ENCODE measurements at places on chromosomes 2 and 18.

DNA sequence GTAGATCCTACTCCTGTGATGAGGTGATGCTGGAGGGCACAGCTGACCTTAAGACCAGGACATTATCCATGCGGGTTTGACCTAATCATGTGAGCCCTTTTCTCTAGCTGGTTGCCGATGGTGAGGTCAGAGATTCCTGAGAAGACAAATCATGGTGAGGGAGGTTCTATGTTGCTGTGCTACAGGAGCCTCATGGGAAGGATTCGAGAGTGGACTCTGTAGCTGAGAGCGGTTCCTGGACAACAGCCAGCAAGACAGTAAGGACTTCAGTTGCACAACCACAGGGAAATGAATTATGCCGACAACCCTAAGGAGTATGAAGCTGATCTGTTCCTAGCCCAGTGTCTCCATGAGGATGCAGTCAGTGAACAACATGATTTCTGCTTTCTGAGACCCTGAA, 80.4 kb downstream of the EPB41L3 start:
- no peaks in the 10 kb centered on the region for H3K27me3 ChIP-seq
- no peaks in the 10 kb centered on the region for H3K36me3 ChIP-seq
- no peaks in the 10 kb centered on the region for H3K4me1 ChIP-seq
- H3K4me3 ChIP-seq: no peak overlapping the region
- peak; percentile 59 for DNase-seq
- H3K27ac ChIP-seq: peak overlapping the region; percentile 41

DNA sequence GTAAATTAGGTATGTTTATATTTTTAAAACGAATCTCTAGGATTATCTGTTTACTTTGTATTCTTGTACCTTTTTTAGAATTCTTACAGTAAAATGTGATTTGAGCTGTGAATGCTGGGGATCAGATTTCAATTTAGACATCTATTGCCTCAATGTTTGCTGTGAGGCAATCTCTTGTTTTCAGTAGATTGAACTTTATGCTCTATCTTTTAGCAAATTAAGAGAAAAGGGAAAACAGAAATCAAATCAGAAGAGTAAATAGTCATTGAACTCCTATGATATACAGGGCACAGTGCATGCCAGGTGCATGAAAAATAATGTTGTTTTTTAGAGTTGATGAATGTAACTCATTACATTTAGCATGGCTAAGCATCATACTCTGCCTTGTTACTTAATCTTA, 39.5 kb downstream of the ZC3H6 start:
- H3K4me3 ChIP-seq: no peak overlapping the region
- no peak for DNase-seq
- H3K36me3 ChIP-seq: no peaks in the 10 kb centered on the region
- H3K27me3 ChIP-seq: no peaks in the 10 kb centered on the region
- no peak overlapping the region for H3K27ac ChIP-seq

GRCh38 chr18:33817096-33817495, 239.1 kb downstream of the ASXL3 start:
- H3K4me3 ChIP-seq: no peak overlapping the region
- DNase-seq: no peak
- H3K36me3 ChIP-seq: no peaks in the 10 kb centered on the region
- H3K27me3 ChIP-seq: no peaks in the 10 kb centered on the region
- no peak overlapping the region for H3K27ac ChIP-seq
- peaks cover 9% of the 10 kb centered on the region for H3K4me1 ChIP-seq

DNA sequence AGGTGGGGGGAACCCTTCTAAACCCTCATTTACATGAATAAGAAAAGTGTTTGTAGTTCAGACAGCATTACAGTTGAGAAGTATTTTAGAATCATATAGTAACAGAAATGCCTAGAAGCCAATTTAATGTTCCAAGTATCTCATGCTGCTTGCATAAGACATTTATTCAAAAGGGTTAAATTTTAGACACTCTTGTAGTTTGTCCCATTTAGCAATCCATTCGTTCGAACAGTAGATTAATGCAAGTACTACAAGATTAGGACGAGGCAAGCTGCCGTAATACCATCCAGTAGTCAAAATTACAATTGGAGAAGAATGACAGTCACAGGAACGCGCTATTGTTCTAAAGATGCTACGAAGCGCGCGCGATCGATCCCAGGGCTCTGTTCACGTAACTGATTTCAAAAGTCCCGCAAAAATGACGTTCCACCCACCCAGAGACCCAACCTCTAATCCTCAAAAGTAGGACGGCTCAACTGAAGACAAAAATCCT, 1.2 kb downstream of the TMEM237 start:
- no peaks in the 10 kb centered on the region for H3K36me3 ChIP-seq
- no peaks in the 10 kb centered on the region for H3K27me3 ChIP-seq
- peak overlapping the region; percentile 77 for H3K4me3 ChIP-seq
- peaks cover 4% of the 10 kb centered on the region for H3K4me1 ChIP-seq
- H3K27ac ChIP-seq: peak overlapping the region; percentile 91
- no peak for DNase-seq

DNA sequence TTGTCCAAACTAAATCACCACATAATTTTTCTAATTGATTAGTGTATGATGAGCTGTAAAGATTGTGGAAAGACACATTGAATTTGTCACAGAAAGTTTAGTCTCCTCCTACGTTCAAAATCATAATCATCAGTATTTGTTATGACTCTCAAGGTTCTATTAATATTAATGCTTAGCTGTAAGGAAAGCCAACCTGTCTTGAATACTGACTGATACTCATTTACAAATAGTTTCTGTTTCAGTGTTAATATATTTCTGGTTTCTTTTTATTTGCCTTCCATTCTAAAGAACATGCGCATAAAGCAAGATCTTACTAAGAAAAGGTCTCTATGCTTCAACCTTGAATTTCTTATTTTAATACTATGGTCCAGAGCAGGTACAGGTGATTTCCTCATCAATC, 55.1 kb downstream of the CPS1 start:
- no peak overlapping the region for H3K4me3 ChIP-seq
- H3K27ac ChIP-seq: no peak overlapping the region
- DNase-seq: no peak

DNA sequence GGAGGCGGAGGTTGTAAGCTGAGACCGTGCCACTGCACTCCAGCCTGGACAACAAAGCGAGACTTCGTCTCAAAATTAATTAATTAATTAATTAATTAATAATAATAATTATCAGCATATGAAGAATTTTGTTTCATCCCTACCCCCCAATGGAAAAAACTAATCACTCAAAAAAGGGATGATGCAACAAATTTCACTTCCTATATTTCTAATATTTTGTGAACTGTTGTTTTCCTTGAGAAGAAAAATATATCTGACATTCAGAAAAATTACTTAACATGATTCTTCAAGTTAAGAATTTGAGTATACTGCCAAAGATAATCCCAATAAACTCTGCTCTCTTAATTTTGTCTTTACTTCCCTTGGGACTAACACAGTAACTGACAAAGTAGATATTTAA, 28.1 kb downstream of the EXOC6B start:
- H3K27me3 ChIP-seq: no peaks in the 10 kb centered on the region
- no peak overlapping the region for H3K27ac ChIP-seq
- peaks cover 35% of the 10 kb centered on the region for H3K4me1 ChIP-seq
- no peak for DNase-seq
- no peak overlapping the region for H3K4me3 ChIP-seq

- no peaks in the 10 kb centered on the region for H3K27me3 ChIP-seq
- no peak overlapping the region for H3K4me3 ChIP-seq
- DNase-seq: no peak
- H3K27ac ChIP-seq: no peak overlapping the region
Observed at GRCh38 chr2:106156305-106157296, 37.5 kb downstream of the UXS1 start.

GRCh38 chr2:208249296-208249695, 5.6 kb downstream of the IDH1 start:
- no peak overlapping the region for H3K27ac ChIP-seq
- no peak for DNase-seq
- H3K27me3 ChIP-seq: no peaks in the 10 kb centered on the region
- H3K4me1 ChIP-seq: peaks cover 31% of the 10 kb centered on the region

- no peak overlapping the region for H3K27ac ChIP-seq
- H3K27me3 ChIP-seq: no peaks in the 10 kb centered on the region
- H3K36me3 ChIP-seq: no peaks in the 10 kb centered on the region
- H3K4me1 ChIP-seq: no peaks in the 10 kb centered on the region
Observed at GRCh38 chr2:224799691-224800090, 83.5 kb upstream of the CCDC195 start.

DNA sequence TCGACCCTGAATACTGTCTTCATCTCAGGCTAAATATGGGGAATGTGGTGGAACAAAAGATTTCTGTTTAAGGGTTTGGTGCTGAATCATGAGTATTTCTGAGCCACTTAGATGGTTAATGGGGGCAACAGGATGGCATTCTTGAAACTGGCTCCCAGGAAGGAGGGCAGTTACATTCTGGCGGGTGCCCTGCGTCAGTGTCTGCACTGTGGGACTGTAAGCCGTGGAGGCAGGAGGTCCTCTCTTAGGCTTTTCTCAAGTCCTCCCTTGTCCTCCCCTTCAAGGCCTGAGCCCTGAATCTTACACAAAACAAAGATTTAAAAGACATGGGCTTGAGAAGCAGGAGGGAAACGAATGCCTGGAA, 45.7 kb downstream of the PSD4 start:
- no peaks in the 10 kb centered on the region for H3K36me3 ChIP-seq
- DNase-seq: no peak
- H3K4me3 ChIP-seq: no peak overlapping the region
- peaks cover 35% of the 10 kb centered on the region for H3K4me1 ChIP-seq

- H3K27me3 ChIP-seq: no peaks in the 10 kb centered on the region
- peak; percentile 91 for DNase-seq
- peaks cover 18% of the 10 kb centered on the region for H3K4me1 ChIP-seq
- no peaks in the 10 kb centered on the region for H3K36me3 ChIP-seq
- no peak within 1 kb of the TSS for H3K4me3 ChIP-seq
- H3K27ac ChIP-seq: peak within 1 kb of the TSS; percentile 83
Observed at GRCh38 chr2:233013027-233013461, at the start of gene NGEF. TSS of gene NGEF (minus strand) at chr2:233013256. CDS start at chr2:232974890, 38,366 bp downstream.

DNA sequence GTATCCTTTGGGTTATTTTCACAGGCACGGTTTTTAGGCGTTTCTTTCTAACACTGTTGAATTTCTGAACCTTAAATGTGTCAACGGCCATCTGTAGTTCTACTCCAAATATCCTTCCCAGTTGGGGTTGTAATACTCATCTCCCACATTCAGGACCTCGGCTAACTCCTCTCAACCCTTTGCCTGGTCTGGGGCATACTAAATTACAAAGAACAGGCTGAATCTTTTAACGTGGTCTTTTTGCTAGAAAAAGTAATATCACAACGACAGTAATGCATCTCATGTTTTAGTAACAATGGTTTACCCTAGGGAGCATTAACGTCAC, 2.1 kb downstream of the RPRM start:
- no peak for DNase-seq
- peaks cover 58% of the 10 kb centered on the region for H3K27me3 ChIP-seq
- peaks cover 25% of the 10 kb centered on the region for H3K4me1 ChIP-seq
- H3K36me3 ChIP-seq: no peaks in the 10 kb centered on the region
- H3K4me3 ChIP-seq: no peak overlapping the region
- H3K27ac ChIP-seq: no peak overlapping the region
